HTR-8/SVneo (cell line): ENCODE measurements at places on chromosomes 11 and 22.

DNA sequence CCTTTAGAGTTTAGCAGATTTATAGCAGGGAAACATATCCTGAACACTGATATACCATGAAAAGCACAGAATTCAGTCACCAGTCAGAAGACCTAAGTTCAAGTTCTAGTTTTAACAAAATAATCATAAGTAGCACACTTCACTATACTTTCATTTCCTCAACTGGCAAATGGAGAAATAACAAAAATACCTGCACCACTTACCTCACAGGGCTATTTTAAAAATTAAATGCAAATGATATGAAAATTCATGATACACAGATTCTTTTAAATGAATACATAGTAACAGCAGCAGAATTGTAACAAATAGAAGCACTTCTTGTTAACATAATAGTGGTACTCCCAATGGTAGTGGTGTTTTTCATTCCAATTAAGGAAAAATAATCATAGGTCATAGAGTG lies 139.0 kb downstream of the FCHSD2 start:
- DNase-seq = no peak

GRCh38 chr11:62501432-62501891 lies 45.1 kb downstream of the AHNAK start:
- DNase-seq = no peak

DNA sequence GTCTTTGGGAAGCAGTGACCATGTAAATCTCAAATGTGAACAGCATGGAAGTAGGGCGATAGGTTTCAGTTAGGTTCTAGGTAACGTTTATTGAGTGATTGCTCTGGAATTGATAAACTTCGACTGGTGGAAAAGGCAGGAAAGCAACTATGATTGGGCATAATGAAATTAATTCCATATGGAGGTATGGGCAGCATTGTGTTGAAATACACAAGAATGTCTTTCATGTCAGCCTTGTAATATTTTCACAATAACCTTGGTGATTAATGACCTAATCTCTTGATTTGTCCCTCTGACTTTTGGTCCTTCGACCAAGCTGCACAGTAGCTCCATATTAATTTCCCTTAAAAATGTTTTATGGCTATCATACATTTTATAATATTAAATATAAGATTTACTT lies 2.8 kb downstream of the CEP57 start:
- no peak for DNase-seq

DNA sequence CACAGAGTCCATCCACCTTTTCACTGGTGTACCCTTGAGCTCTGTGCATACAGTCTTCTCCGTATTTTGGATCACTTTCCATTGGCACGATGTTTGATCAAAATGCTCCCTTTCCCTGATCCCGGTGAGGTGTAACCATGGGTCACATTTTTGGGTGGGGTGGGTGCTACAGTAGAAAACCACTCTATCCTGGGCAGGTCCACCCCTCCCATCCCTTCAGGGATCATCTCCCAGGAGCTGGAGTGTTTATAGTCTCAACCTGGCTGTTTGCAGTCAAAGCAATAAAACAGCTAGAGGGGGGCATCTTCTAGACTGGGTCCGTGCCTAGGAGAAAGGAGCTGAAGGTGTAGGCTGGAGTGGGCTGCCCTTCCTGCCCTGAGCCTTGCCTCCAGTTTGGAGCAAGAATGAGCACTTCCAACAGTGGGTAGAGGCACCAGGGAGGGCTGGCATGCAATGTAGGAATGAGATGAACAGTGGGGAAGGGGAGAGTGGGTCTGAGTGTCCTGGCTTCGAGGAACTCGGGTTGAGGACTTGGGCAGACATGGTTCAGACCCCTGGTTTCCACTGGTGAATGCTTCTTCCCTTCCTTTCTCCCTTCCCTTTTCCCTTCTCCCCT lies 38.8 kb downstream of the RNF141 start:
- DNase-seq = no peak

- no peak for DNase-seq
Measured at GRCh38 chr22:25147642-25147928, 52.1 kb upstream of the CRYBB3 start.

DNA sequence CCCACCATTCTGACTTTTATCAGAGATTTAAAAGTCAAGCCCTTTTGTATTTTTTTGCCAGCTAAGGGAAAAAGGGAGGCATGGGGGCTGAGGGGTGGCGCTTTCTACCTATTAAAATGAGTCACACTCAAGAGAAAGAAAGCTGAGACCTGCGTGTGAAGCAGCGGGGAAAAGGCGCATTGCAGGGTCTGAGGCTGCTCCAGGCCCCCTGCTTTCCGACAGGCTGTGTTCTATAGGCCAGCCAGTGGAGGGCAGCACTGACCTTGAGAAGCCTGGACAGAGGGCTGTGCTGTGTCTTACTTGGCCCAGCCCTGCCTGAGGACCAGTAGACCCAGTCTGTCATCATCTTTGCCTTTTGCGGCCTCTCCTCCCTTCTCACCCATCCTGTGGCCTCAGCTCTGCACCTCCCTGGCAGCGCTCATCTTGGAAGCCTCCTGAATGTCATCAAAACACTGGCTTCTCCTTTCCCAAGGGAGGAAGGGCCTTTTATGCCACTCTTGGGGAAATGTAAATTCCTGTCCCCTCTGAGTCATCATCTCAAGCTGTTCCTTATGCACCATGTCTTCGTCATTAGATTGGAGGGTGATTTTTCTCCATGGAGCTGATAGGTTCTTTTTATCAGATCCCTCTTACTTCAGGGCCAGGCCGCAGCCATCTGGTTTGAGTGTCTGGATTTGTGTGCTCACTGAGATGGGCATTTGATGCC lies 12.6 kb upstream of the MAPK8IP1 start:
- DNase-seq = peak; percentile 87

GRCh38 chr11:62179995-62180394 lies 10.0 kb upstream of the SCGB1D1 start:
- DNase-seq = no peak

GRCh38 chr11:100397401-100397800 lies 289.7 kb upstream of the ARHGAP42 start:
- DNase-seq = no peak

DNA sequence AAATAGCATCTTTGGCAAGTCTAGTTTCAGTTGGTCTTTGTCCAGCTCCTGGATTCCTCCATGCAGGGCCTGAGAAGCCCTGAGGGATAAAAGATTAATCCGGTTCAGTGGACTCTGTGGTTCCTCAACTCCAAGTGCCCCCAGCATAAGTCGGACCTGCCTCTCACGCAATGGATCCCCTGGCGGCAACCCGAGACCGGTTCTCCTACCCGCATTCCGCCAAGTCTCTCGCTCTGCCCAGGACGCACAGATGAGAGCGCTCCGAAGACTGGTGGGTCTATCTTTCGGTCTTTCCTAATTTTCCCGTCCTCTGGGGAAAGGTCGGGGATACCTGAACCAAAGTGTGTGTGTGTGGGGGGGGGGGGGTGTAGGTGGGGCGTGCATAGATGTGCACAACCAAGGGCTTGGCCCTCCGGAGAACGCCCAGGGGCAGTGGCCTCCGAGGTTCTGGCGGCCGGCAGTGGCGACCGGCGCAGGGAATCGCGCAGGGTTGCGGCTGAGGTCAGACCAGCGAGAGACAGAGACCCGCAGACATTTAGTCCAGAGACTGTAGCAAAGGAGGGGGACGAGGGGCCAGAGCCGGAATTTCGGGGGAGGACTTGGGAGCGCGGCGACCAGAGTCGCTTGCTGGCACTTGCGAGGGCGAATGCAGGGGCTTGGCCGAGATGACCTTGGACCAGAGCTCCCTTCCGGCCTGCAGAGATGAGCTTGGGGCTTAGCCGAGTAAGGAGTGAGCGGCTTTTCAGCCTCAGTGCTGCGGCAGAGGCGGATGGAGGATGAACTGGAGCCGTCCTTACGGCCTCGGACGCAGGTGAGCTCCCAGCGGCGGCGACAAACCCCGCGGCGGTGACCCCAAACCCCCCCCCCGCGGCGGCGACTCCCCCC lies 712 bp upstream of the SLC2A11 start:
- DNase-seq = no peak

- DNase-seq = no peak
Measured at GRCh38 chr11:98625526-98625925, 395.2 kb upstream of the CNTN5 start.

DNA sequence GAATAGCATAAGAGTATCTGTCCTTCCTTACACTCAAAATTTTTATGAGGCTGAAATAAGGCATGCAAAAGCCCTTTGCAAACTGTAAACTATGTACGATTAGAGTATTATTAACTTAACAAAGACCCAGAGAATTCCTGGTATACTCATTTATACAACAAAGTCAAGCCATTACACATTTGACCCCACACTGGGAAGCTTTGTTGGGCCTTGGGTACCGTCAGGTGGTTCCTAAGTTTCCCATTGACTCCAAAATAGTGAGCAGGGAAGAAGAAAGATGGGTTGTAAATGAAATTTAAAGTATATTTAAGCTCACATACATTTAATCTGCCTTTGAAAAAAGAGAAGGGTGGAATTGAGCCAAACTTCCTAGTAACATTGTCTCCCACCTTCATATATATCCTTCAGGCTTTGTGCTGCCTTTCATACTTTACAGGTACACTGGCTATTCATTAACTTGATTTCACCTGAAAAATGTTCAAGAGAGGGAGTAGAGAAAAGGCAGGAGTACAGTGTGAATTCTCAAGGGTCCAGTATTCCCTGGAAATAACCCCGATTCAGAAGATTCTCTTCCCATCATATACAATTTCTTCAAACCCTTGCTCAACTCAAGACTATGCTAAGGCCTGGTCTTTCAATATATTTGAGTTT lies 68.6 kb downstream of the SOX6 start:
- no peak for DNase-seq

DNA sequence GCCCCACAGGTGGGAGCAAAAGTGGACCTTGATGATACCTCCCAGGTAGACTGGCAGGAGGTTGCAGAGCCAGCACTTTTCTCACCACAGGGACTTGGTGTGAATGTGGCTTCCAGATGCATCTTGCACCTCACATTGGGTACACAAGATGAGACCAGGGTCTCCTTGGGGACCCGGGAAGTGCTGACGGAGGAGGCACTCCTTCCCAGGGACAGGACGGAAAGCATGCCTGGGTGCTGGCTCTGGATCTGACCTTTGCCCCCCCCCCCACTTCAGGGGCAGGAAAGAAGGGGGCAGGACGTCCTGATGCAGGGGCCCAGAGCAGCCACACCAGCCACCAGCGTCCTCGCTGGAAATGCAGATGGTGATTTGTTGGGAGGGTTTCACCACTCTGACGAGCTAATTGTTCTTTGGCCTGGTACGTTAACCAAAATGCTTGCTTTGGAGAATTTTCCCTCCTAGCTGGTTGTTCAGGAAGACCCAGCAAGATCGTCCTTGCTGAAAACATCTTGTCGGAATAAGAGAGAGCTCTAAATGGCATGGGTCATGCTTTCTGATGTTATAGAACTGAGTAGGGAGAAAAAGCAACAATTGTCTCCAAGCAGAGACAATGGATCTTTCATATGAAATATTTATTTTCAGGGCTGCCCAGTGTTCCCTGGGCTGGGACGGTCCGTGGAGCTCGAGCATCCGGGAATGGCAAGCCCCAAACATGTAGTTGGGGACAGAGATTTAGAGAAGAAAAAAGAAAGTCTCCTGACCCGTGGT lies 74.4 kb upstream of the PPARA start:
- DNase-seq = no peak

DNA sequence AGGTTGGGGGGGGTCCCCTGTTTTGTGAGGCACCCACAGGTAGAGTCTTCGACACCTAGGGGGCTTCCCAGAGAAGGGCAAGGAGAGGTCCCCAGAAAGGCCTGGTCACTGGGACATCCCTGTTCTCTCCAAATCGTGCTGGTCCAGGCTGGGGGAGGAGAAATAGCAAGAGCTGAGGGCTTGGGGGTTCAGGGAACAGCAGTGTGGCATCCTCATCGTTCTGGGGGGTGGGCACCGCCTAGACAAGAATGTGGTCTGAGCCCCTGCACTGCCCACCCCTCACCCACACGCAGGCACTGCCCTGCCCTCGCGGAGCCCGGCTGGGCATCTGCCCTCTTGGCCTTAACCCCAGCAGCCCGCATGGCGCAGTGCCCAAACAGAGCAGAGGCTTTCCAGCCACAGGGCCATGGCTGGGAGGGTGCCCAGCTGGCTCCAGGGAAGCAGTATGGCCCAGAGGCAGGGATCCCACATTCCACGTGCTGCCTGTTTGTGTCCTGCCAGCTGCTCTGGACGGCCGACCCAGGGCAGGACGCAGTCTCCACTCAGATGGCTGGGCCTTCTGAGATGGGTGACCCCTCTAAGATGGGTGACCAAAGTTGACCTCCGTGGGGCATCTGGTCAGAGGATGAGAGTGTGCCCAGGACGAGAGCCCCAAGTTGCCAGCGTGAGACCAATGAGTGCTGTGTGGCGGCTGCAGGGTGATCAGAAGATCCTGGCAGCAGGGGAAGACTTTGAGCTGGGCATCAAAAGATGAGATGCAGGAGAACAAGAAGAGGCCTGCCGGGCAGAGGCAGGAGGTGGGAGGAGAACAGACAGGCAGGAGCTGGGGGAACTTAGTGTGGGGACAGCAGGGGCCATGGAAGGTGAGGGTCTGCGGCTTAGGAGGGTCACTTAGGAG lies 14.4 kb downstream of the SCARF2 start:
- DNase-seq = no peak

- DNase-seq = no peak
Measured at GRCh38 chr11:74279256-74279655, 32.2 kb downstream of the P4HA3 start.

DNA sequence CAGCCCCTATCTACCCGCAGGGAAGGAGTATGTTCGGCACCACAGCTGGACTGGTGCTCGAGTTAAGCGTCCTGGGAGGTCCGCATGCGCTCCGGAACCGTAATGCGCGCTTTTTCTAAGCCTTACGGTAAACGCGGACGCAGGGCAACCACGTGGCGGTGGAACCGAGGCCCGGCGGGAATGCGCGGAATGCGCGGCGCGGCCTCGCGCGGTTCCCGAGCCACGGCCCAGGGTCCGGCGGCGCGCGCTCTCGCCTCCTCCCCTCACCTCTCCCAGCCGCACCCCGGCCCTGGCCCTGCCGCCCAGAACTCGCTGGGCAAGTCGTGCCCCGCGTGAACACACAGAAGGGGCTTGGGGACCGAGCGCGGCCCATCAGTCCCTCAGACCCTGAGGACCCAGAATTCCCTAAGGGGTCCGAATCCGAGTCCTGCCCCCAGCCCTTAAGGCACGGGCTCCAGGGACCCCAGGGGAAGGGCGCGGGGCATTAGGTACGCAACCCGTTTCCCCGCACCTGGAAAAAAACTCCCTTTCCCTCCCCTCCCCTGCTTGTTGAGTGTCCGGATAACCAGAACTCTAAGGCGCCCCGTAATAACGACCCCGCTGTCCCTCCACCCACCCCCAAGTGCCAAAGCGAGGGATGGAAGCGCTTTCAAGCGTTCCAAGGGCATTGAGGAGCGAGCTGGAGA lies 4.3 kb upstream of the CCND1 start:
- DNase-seq = peak; percentile 69

- no peak for DNase-seq
Measured at GRCh38 chr22:41842996-41843970, 10.4 kb downstream of the SREBF2 start.

- DNase-seq = no peak
Measured at GRCh38 chr11:120608061-120608460, 96.5 kb downstream of the GRIK4 start.

- DNase-seq = no peak
Measured at GRCh38 chr11:1500466-1501420, 14.2 kb upstream of the MOB2 start.
